ENCODE measurements at places on chromosomes 12 and 14.

GRCh38 chr14:81533212-81533535, 479 bp downstream of the SEL1L start:
- ATAC-seq: no peak

GRCh38 chr12:100265732-100266584, 921 bp downstream of the DEPDC4 start:
- ATAC-seq: no peak

- no peak for ATAC-seq
Observed at GRCh38 chr12:105020241-105020962, 34.3 kb downstream of the NOPCHAP1 start.

DNA sequence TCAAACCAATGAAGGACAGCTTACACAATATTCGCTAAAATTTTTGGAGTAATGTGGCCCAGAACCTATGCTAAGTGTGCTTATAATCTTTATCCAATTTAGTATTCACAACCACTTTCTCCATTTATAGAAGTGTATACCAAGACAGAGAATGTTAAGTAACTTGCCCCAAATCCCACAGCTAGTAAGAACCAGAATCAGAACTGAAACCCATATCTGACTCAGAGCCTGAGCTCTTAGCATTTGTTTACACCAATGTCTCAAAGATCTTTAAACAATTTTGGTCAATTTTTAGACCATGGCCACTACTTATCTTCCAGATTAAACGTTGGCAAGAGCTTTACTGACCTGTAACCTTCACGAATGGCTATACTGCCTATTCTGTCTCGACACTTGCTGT, 53.0 kb downstream of the PAPLN start:
- ATAC-seq: peak; percentile 85

GRCh38 chr12:2212971-2213869, 160.4 kb downstream of the CACNA1C start:
- ATAC-seq: no peak

DNA sequence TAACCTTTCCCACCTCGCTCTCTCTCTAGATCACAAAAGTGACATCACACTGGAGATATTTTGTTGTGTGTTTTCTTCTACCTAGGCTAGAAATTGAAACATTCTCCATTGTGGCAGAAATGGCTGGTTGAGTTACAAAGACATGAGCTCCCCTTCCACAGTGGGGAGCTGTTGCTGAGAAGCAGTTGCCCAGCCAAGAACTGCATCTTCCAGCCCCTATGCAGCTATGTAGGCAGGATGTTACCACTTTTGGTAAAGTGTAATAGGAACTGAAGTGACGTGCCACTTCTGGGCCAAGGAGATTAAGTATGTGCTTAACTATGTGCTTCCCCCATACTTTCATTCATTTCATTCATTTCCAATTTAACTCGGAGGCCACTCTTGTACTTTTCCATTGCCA, 138.7 kb upstream of the E2F7 start:
- ATAC-seq: no peak

DNA sequence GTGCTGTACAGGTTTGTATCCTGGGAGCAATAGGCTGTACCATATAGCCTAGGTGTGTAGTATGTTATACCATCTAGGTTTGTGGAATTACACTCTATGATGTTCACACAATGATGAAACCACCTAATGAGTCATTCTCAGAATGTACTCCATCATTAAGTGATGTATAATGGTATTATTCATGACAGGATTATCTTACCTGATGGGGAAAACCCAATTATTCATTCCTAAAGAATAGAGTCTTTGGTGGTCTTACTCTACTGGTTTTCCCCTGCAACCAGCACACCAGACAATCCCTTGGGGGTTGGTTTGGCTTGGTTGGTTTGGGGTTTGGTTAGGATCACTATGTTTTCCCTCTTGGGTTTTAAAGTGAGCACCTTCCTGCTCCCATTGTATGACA, 12.6 kb upstream of the OR10P1 start:
- ATAC-seq: peak; percentile 68

- ATAC-seq: no peak
Observed at GRCh38 chr12:126747530-126748149, 1519.3 kb upstream of the TMEM132C start.

GRCh38 chr14:31057701-31058364, 31.7 kb upstream of the STRN3 start:
- no peak for ATAC-seq

- ATAC-seq: peak; percentile 93
Observed at GRCh38 chr12:89166525-89166934, 185.8 kb downstream of the DUSP6 start.
